NCI-H146 (cell line): ENCODE measurements at places on chromosomes 2 and 18.

DNA sequence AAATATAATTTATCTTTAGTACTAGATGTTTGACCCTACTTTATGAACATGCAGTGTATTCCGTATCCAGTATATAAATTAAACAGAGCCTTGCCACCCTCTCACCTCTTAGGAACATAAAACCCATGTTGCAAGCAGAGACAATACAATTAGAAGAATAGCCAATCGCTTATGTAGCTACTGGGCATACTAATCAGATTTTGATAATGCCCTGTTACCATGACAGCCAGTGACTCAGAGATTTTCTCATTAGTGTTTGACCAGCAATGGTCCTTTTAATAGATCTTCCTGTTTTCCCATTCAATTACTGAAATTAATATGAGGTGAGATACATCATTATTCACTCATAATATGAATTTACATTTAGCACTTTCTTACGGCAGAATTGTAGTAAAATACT, 547.3 kb upstream of the VWC2L start:
- DNase-seq, result peak; percentile 48

DNA sequence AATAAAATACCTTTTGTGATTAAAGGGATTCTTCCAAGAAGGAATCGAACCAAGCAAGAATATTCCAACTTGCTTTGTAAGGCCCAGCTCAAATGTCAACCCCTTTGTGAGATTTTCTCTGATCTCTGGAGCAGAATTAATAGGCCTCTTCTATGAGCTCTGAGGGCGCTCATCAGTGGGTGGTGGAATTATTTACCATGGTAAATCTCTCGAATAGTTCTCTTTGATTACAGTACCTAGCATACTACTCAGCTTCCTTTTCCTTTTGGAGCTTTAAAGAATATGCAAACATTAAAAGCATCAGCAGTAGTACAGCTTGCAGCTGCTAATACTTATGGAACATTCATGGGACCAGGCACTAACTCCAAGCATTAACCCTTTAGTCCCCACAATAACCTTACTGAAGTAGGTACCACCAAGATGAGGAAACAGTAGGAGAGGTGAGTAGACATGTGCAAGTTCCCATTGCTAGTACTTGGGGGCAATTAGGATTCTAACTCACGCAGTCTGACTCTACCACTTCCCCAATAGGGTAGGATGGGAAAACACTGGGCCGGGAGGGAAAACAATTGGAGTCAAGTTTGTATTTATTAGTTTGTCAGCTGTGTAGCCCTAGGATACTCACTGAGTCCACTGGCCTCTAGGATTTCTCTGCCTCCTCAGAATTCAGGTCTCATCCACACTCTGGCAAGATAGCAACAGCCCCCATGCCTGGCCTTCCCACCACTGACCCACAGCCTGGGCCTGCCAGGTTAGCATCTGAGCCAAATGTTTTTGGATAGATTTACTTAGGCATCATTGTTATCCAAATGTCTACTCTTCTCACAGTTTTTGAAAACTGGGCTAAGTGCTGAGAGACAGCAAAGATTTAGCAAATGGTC, 21.7 kb downstream of the ADD2 start:
- DNase-seq, result no peak

- peak; percentile 95 for DNase-seq
These were observed 60.4 kb upstream of the SEC11C start for GRCh38 chr18:59079264-59079663.

GRCh38 chr2:216370961-216371712, 1.1 kb downstream of the MARCHF4 start:
- peak; percentile 47 for DNase-seq

- DNase-seq, result no peak
These were observed 105.7 kb upstream of the PXDN start for GRCh38 chr2:1850031-1850430.

- DNase-seq, result no peak
These were observed 34.5 kb downstream of the BCL2 start for GRCh38 chr18:63284827-63285733.

DNA sequence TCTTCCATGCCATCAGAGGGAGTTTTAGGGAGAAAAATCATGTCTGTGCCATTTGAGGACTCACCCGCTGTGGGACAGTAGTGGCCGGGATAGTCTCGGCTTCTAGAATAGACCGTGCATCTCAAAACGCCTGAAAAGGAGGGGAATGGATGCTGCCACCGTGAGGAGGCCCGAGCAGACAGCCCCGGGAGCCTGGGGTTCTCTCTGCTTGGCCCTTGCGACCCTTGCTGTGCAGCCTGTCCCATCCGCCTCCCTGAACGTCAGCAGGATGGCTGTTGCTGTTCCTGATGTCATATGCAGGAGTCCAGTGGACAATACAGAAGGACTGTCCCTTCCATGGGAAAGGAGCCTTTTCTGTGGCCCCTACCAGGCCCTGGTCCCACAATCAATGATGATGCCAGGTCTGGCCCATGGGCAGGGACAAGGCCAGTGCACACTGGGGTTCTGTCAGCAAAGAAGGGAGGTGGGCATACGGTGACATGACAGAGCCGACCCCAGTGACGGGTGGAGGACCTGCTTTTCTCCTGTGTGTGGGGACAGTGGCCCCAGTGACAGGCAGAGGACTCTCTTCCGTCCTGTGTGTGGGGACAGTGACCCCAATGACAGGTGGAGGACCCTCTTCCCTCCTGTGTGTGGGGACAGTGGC, 58.8 kb downstream of the ACKR3 start:
- no peak for DNase-seq

- DNase-seq, result no peak
These were observed 5.3 kb upstream of the VPS4B start for GRCh38 chr18:63427558-63427957.

DNA sequence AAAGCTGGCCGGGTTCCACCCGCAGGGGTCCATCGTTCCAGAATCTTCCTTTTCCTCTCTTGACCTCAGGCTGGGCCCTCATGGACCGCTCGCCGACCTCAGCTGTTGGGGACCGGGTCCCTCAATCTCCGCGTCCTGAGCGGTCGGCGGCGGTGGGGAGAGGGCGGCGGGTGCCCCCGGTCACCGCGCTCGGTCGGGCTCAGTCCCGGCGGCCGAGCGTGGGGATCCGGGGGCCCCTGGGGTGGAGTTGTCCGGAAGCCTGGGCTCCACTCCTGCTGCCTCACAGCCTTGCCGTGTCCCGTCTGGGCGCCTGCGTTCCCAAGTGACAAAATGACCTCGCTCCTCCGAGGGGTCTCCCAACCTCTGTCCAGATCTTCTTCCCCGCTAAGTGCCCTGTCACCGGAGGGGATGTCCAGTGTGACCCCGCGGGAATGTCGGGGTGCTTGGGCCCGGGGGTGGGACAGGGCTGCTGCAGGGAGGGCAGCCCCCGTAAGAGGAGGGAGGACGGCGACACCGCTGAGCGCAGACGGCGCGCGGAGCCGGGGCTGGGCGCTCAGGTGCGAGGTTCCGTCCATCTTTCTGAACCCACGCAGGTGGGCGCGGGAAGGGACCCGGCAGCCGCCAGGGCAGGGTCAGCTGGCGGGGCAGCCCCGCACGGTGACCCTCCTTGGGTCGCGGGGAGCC, 16.0 kb upstream of the E2F6 start:
- DNase-seq, result no peak

DNA sequence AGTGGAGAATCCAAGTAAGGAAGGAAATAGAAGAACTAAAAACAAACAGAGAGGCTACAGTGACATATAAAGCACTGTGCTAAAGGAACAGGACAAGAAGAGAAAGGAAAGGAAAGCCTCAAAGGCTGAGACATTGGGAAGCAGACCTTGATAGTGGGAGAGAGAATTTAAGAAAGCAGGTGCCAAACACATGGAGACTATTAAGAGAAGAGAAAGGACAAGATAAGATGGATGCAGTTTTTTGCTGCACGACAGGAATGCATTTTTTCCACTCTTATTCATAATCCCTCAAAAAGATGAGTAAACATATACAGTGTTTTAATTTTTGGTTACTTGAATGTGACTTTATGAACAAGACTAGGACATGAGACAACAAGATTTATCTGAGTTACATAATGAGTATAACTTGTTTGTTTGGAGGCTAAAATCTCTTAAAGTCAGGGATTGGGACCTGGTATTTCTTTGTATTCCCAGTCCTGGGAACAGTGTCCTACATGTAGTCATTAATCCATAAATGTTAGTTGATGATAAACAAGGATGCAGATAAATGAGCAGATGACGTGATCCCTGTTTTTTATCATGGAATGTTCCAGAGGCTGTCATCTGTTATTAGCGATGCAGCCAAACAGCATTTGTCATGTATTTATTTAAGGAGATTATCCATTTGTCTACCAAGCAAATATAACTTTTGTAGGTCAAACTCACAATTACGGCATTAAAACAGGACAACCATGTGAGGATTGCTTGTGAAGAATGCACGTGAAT, 141.7 kb downstream of the DNER start:
- DNase-seq, result no peak

DNA sequence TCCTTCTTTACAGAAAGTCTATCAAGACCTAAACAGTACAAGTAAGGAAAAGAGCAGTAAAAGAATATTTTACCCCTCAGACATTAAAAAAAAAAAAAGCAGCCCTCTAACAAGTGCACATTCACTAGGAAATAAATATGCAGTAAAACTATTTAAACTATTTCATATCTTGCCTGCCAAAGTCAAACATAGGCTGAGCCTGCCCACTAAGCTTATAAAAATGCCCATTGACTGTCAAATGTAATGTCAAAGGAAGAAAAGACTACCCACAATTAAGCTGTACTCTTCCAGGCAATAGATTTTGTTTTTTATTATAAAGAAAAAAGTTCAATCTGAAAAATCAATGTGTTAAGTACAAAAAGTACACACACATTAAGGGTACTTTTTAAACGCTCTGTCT, 11.8 kb downstream of the ALS2 start:
- DNase-seq, result no peak

- no peak for DNase-seq
These were observed 9.1 kb downstream of the GCC2 start for GRCh38 chr2:108458082-108458481.
